ENCODE measurements at places on chromosomes 5 and 9. TPM values are rescaled to one million over a fixed set of nuclear protein-coding genes. Genes with fewer than 3 reads are reported as not detected.

Gene TPRN
- total RNA-seq, result 17.6 TPM

Gene PCDHB12
- total RNA-seq, result not detected

Gene LEAP2
- total RNA-seq, result not detected

Gene EPB41L4A
- not detected for total RNA-seq

Gene KIF4B
- 0.06 TPM for total RNA-seq

Gene ITGA1
- total RNA-seq, result not detected

Gene PTGR1
- 2.4 TPM for total RNA-seq

Gene LECT2
- not detected for total RNA-seq

Gene PCDHA11
- total RNA-seq, result 6.6 TPM

Gene COL5A1
- 0.58 TPM for total RNA-seq

Gene PIGO
- total RNA-seq, result 21.6 TPM

DNA sequence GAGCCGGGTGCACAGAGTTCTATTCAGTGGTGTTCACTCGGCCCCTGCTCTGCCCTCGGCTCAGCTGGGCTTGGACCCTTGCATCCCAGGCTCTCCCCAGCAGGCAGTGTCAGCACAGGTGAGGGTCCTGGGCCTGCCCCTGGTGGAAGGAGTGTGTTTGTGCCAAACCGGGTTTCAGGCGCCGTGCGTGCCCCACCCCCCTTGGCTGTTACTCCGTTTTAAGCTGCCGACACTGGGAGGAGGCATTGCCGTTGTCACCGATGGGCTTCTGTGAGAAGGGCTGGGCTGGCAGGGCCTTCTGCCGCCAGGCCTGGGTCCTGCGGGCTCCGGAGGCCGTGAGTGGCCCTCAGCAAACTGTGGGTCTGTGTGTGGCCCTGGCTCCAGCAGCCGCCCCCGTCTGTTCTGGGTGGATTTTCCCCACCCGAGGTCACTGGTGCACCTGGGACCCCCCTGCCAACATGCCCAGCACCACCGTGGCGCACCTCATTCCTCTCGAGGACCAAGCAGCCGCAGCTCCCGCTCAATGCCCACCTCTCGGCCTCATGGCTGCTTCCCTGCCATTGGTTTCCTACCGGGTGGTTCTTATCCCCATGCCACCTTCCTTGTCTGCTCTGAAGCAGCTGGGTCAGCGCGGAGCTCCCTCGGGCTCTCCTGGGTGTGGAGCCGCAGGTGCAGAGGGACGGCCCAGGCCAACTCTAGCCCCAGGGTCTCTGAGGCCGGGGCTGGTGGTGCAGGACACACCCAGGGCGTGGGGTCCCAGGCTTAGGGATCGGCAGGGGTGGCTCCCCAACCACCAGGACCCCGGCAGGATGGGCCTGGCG is 44.3 kb upstream of the EXOC3 start:
- DNase-seq, result no peak

GRCh38 chr5:147805030-147805454 is 22.5 kb upstream of the JAKMIP2 start:
- no peak for DNase-seq

GRCh38 chr9:120080849-120081248 is 499.1 kb downstream of the CDK5RAP2 start:
- no peak for DNase-seq

DNA sequence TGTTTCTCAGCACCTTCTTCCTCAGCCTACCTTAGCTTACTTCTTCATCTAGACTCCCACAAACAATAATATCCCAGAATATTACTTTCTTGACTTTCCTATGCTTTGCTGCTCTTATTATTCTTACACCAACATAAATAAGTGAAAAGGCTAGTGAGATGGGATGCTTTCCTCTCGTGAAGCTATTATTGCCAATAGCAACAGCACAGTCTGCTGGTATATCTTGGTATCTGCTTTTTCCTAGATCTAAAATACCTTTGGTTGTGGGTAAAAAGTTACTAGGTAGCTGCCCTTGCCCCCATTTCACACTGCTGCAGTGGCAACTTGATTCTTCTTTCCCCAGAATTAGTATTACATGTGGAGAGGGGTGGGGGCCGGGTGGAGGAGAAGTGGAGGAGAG is 26.1 kb upstream of the GLIPR2 start:
- DNase-seq, result no peak

- DNase-seq, result no peak
Measured at GRCh38 chr9:121581786-121582600, 69.4 kb upstream of the DAB2IP start.

GRCh38 chr5:180376511-180376910 is 23.4 kb upstream of the GFPT2 start:
- no peak for DNase-seq

GRCh38 chr9:86945728-86946200 is 1.5 kb downstream of the GAS1 start:
- no peak for DNase-seq

GRCh38 chr5:51203598-51203997 is 179.7 kb upstream of the ISL1 start:
- DNase-seq, result peak; percentile 12

DNA sequence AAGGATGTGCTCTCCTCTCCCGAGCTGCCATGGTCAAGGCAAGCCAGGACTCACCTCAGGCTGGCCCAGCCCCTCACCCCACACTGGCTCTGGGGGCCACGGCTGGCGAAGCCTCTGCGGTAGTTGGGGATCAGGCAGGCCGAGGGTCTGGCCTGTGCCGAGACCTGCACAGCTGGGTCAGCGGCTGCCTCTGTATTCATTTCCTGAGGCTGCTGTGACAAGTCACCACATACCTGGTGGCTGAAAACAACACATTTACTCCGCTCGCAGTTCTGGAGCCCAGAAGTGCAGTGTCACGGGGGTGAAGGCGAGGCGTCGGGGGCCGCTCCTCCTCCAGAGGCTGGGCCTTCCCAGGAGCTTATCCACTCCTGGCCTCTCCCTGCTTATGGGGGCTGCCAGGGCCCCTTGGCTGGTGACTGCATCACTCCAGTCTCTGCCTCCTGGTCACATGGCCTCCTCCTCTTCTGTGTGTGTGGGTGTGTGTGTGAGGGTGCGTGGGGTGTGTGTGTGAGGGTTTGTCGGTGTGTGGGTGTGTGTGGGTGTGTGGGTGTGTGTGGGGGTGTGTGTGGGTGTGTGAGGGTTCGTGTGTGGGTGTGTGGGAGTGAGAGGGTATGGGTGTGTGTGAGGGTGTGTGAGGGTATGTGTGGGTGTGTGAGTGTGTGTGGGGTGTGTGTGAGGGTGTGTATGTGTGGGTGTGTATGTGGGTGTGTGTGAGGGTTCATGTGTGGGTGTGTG is 3.2 kb upstream of the SCGB3A1 start:
- no peak for DNase-seq

DNA sequence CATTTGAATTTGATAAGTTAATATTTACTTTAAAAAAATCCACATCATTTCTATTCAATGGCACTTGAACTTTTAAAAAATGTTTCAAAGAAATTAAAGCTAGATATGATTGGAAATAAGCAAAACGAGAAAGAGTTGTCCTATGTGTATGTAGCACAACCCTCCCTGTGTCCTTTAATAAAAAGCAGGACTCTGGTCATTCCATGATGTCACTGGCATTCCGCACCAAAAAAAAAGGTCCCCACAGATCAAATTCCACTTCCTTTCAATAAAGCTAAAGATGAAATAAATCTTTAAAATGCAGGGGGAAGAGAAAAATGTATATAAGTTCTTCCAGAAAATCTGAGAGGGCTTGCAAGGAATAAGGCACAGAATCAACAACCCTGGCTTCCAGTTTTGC is 103.8 kb downstream of the EFNA5 start:
- DNase-seq, result no peak

DNA sequence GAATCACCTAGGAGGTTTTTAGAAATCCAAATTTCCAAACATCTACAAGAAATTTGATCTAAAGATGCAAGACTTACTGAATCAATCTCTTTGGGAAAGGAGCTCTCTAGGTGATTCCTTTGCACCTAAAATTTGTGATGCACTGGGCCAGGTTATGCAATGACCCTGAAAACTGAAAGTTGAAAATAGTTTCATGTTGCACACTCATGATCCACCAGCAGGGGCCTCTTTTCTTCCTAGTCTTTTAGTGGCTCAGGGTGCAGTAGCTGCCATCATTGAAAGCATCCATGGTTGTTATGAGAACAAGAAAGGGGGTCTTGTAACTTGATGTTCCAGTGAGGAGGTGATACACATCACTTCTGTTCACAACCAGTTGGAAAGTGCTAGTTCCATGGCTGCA is 486.8 kb downstream of the PSAT1 start:
- no peak for DNase-seq

DNA sequence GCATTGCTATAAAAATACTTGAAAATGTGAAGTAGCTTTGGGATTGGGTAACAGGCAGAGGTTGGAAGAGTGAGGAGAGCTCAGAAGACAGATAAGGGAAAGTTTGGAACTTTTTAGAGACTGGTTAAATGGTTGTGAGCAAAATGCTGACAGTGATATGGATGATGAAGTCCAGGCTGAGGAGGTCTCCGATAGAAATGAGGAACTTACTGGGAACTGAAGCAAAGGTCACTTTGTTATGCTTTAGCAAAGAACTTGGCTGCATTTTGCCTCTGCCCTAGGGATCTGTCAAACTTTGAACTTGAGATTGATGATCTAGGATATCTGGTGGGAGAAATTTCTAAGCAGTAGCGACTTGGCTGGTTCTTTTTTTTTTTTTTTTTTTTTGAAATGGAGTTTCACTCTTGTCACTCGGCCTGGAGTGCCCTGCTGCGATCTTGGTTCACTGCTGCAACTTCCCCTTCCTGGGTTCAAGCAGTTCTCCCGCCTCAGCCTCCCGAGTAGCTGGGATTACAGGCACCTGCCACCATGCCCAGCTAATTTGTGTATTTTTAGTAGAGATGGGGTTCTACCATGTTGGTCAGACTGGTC is 998.9 kb downstream of the TLE1 start:
- DNase-seq, result no peak

DNA sequence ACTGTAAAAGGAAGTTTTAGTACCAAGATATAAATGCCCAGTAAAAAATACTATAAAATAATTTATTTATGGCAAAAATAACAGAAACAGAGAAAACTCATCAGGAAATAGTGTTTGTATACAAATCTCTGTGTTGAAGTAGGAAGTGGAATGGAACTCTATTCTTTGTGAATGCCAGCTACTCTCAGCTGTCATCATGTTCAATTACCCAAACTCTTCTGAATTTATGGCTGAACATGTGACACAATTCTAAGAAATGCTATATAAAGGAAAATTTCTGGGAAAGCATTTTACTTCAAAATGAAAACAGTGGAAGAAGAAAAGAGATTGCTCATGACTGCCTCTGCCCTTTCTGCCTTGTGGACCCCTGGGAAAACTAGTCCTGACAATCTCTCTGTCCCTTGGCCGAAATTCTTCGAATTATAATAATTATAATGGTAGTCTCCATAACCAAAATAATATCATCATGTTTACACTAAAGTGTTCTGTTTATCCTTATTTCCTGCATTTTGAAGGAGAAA is 522.3 kb upstream of the ST8SIA4 start:
- no peak for DNase-seq

- no peak for DNase-seq
Measured at GRCh38 chr9:121956808-121957207, 136.3 kb downstream of the TTLL11 start.

- no peak for DNase-seq
Measured at GRCh38 chr5:83312663-83313062, 158.9 kb upstream of the VCAN start.

GRCh38 chr5:168334280-168334679 is 42.8 kb downstream of the WWC1 start:
- DNase-seq, result no peak

- no peak for DNase-seq
Measured at GRCh38 chr5:63233911-63234310, 655.3 kb downstream of the LRRC70 start.
